ENCODE measurements at places on chromosomes 6 and 20.

- no peak for DNase-seq
- H3K4me3 ChIP-seq = no peak overlapping the region
- H3K27ac ChIP-seq = no peak overlapping the region
- H3K36me3 ChIP-seq = no peaks in the 10 kb centered on the region
- no peaks in the 10 kb centered on the region for H3K27me3 ChIP-seq
Observed at GRCh38 chr6:130359736-130360135, 6.1 kb upstream of the TMEM200A start.

DNA sequence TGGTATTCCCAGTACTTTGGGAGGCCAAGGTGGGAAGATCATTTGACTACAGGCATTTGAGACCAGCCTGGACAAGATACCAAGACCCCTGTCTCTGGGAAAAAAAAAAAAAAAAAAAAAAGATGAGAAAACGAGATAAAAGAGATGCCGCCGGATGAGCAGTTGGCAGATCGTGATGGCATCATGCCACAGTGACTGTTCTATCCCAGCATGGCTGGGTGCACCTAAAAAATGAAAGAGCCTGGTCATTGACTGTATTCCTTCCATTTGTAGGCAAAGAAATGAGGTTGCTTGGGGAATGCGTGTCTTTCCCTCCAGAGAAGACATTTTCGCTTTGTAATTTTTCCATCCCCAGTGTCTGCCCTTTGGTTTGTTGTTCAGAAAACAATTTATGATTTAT, 12.9 kb downstream of the AKAP12 start:
- no peak overlapping the region for H3K4me3 ChIP-seq
- no peak for DNase-seq
- H3K27me3 ChIP-seq = no peaks in the 10 kb centered on the region
- no peaks in the 10 kb centered on the region for H3K4me1 ChIP-seq
- no peak overlapping the region for H3K27ac ChIP-seq

- H3K27me3 ChIP-seq = no peaks in the 10 kb centered on the region
- H3K27ac ChIP-seq = no peak overlapping the region
- no peaks in the 10 kb centered on the region for H3K36me3 ChIP-seq
- DNase-seq = no peak
Observed at GRCh38 chr6:57013521-57013926, 33.0 kb upstream of the KIAA1586 start.

- H3K4me1 ChIP-seq = no peaks in the 10 kb centered on the region
- no peaks in the 10 kb centered on the region for H3K36me3 ChIP-seq
- DNase-seq = no peak
- H3K27ac ChIP-seq = no peak overlapping the region
- no peaks in the 10 kb centered on the region for H3K27me3 ChIP-seq
Observed at GRCh38 chr6:116633685-116634084, 17.4 kb downstream of the RSPH4A start.

- no peak overlapping the region for H3K4me3 ChIP-seq
- H3K27me3 ChIP-seq = no peaks in the 10 kb centered on the region
- H3K4me1 ChIP-seq = no peaks in the 10 kb centered on the region
- no peak for DNase-seq
- no peak overlapping the region for H3K27ac ChIP-seq
Observed at GRCh38 chr6:23637296-23637695, 488.7 kb upstream of the NRSN1 start.

- H3K27ac ChIP-seq = no peak overlapping the region
- H3K4me1 ChIP-seq = no peaks in the 10 kb centered on the region
- H3K36me3 ChIP-seq = no peaks in the 10 kb centered on the region
- no peak for DNase-seq
Observed at GRCh38 chr20:58723628-58723984, 31.0 kb downstream of the NPEPL1 start.

Data from ascending aorta (tissue), 2 donors.